Stimulated activated CD4-positive, alpha-beta T cell treated with anti-CD3 and anti-CD28 coated beads, Interleukin-1b, Interleukin-23, amount 100 ng/mL, for 24 hours (primary cell): ENCODE measurements at places on chromosomes 12 and 14.

DNA sequence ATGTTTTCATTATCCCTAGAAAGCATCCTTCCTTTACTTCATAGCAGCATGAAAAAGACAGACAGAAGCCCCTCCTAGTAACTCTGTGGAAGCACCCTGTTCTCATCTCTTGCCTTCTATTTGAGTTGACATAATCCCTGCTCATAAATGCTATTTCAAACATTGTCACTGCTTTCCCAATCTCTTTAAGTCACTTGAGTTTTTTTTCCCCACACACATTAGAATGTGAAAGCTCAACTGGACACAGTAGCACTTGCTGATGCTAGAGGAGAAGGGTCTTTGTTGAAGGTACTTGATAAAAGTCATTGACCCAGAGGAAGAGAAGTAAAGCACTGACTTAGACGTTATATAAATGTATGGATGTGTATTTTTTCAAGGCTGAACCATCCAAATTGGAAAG, 3.0 kb downstream of the E2F7 start:
- DNase-seq = no peak

DNA sequence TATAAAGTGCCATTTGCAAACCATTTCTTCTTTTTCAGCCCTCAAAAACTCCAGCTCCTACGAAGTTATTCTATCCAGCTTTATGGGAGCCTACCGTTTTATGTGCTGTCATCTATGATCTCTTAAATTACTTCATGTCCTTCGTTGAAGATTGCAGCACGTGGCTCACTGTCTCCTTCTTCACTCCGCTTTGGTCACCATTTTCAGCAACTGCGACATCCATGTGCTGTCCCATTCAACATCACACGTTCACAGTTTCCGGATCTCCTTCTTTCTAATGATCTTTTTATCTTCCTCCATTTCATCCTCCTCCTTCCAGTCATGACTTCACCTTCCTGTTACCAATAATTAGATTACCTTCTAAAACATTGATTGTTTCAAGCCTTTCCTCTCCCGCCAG, 143.3 kb upstream of the KRAS start:
- DNase-seq = no peak

- no peak for DNase-seq
These were observed 399.2 kb downstream of the IPO8 start for GRCh38 chr12:30296486-30296885.

GRCh38 chr14:91170504-91171121, 56.7 kb downstream of the DGLUCY start:
- no peak for DNase-seq

- DNase-seq = no peak
These were observed 20.5 kb upstream of the GPR132 start for GRCh38 chr14:105085766-105086165.

- DNase-seq = peak; percentile 3
These were observed 55.2 kb upstream of the CERS5 start for GRCh38 chr12:50222275-50222783.

DNA sequence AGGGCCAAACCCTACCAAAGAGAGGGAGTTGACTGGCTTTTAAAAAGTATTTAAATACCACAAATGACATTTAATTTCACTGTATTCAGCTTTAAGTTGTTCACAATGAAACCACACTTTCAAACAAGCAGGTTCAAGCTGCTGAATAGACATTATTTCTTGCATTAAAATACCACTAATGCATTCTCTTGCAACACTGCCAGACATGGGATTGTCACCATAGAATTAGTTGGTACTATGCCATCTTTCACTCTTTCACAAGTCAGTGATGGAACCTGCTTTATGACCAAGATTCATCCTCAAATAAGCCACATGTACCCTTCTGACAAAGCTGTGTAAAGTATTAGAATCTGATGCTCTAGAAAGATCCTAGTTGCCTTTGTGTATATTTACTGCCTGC, 239.4 kb downstream of the PAWR start:
- no peak for DNase-seq

DNA sequence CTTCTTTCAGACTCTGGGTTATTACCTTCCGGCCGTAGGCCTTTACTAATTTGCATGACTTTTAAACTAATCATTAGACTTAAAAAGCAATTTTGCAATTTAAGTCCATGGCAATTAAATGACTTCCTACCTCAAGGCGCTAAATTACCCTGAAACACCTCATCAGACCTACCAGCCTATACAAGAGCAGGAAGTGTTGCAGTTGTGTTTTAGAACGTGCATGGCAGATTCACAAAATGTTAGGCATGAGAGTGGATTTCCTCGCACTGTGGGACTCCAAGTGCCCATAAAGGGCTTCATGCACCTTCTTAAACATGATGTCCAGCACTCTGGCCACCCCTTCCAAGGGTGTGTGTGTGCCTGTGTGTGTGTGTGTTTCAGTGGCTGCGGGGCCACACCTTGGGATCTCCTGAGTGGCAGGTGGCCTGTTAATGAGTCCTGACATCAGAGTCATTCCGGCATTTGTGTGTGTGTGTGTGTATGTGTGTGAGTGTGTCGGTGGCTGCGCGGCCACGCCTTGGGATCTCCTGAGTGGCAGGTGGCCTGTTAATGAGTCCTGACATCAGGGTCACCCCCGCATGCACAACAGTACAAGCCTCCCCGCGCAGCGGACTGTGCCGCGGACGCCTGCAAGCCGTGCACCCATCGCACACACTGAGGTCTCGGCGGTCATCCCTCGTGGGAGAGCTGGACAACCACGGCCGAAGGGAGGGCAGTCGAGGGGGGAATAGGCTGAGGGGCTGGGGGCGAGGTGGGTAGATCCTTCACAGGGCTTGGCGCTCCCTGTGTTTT, 900 bp downstream of the C2CD5 start:
- DNase-seq = no peak

DNA sequence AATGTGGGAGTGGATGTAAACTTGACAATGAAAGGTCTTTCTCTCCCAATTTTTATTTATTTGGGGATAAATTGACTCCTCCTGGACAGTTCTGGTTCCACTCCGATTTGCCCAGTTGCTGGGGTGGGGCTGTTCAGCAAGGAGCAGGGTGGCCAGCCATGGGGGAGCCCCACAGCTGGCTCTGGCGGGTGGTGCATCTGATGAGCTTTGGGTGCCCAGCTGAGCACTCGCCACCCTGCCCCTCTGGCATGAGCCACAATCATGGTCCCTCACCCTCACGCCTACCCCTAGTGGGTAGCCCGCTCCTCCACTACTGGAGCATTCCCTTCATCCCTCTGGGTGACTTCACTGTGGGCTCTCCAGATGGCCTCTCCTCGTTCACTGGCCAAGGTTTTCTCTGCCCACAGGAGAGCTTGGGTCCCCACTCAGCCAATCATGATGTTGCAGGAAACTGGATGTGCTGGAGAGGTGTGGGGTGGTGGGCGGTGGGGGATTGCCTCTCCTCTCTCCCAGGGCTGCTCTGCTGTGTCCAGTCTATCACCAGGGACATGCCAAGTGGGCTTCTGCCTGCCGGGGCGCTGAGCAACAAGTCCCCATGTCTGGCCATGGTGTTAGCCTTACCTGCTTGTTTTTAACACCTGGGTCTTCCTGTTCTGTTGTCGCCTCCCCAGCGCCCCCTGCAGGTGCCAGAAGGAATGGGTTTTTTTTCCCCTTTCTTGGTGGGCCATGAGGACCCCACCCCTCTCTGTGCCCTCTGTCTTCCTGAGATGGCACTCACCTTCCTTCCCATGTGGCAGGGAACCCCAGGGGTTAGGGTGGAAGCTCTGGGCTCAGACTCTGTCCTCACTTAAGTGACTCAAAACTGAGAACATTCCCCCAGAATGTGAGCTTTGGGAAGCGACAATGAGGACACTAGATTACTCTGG, 3.4 kb downstream of the CYP46A1 start:
- no peak for DNase-seq

DNA sequence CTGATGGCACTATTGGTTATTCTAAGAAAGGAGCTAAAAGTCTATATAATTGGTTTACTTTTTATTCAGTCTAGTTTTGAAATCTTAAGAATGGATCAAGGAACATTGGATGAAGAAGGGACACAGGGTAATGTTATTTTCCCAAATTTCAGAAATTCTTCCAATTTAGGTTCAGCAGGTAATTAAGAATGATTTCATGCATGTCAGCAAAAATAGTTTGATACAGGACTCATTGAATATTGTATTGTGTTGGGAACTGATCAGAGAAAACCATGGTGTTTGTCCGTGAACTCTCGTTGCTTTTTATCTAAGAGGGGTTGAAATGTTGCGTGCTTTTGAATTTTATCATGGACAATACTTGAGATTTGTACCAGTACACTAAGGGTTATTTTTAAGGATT, 58.6 kb downstream of the PDE3A start:
- DNase-seq = no peak

- DNase-seq = no peak
These were observed 44.2 kb downstream of the TTC8 start for GRCh38 chr14:88868558-88869159.

- no peak for DNase-seq
These were observed 44.4 kb upstream of the PPP2R5C start for GRCh38 chr14:101716956-101717662.

DNA sequence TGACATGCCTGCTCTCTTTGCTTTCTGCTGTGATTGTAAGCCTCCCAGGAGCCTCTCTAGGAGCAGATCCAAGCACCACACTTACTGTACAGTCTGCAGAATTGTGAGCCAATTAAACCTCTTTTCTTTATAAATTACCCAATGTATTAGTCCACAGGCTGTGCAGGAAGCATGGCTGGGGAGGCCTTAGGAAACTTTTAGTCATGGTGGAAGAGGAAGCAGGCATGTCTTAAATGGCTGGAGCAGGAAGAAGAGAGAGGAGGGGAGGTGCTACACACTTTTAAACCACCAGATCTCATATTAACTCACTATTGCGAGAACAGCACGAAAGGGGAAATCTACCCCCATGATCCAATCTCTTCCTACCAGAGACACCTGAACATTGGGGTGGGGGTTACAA, 108.9 kb downstream of the DERA start:
- DNase-seq = no peak

GRCh38 chr12:105995961-105996431, 142.8 kb downstream of the NUAK1 start:
- no peak for DNase-seq

GRCh38 chr14:105326891-105327694, 12.5 kb downstream of the PACS2 start:
- no peak for DNase-seq

- no peak for DNase-seq
These were observed 26.1 kb downstream of the NRXN3 start for GRCh38 chr14:78196323-78196722.

- no peak for DNase-seq
These were observed 30.5 kb downstream of the JAG2 start for GRCh38 chr14:105138021-105138541.

DNA sequence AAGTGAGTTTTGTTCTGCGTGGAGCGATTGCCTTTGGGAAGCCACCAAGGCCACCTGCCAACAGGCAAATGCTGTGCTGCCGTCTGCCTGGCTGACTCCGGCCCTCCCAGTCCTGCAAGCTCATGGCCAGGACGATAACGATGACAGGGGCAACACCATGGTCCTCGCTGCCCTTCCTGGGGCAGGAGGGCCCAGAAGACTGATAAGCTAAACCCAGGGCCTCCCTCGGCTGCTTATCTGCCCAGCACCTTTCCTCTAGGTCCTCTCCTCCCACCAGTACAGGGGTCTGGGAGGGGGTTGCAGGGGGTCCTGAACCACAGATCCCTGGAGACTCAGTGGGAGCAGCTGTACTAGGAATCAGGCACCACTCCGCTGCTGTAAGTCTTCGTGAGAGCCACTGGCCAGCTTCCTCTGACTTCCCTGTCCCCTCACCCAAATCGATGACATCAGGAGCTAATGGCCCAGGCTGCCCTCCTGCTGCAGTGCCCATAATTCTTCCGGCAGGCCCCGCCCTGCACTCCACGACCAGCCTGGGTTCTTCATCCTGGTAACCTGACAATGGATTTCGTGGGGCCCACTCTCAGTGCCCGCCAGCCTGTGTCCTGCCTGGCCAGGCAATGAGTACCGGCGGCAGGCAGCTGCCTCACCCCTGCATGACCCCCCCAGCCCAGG, 5.1 kb downstream of the ANKRD9 start:
- DNase-seq = no peak

- DNase-seq = no peak
These were observed 885 bp upstream of the HOXC10 start for GRCh38 chr12:53983950-53984572.

- DNase-seq = no peak
These were observed 111.5 kb downstream of the PAX9 start for GRCh38 chr14:36773136-36773540.

- DNase-seq = no peak
These were observed 148.9 kb downstream of the PPM1H start for GRCh38 chr12:62785941-62786559.

GRCh38 chr12:68977335-68977734, 44.4 kb upstream of the CPM start:
- DNase-seq = no peak

- no peak for DNase-seq
These were observed 74.2 kb upstream of the MBIP start for GRCh38 chr14:36394593-36394992.

DNA sequence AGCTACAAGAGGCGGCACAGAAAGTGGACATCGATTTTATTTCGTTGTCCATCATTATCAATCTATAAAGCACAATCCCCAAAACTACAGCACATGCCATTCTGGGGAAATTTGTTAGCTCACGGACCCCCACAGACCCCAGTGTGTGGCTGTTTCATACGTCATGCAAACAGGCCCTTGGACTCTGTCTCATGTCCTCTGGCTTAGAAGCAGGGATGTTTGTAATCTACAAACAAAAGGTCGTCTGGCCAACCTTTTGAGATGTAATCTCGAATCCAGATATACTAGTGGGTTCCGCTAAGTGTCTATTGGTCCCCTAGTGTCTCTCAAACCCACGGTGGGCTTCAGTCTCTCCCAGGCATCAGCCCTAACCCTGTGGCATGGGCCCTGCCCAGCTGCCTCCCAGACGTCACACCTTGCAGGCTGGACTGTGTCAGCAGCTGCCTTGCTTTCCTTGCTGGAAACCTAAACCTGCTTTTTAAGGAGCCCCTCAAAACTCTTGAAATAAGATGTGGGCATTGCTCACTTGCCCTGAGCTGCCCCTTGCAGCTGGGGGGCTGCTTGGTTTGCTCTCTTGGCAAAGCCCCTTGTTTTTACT, 220.8 kb downstream of the ZFP36L1 start:
- DNase-seq = no peak

DNA sequence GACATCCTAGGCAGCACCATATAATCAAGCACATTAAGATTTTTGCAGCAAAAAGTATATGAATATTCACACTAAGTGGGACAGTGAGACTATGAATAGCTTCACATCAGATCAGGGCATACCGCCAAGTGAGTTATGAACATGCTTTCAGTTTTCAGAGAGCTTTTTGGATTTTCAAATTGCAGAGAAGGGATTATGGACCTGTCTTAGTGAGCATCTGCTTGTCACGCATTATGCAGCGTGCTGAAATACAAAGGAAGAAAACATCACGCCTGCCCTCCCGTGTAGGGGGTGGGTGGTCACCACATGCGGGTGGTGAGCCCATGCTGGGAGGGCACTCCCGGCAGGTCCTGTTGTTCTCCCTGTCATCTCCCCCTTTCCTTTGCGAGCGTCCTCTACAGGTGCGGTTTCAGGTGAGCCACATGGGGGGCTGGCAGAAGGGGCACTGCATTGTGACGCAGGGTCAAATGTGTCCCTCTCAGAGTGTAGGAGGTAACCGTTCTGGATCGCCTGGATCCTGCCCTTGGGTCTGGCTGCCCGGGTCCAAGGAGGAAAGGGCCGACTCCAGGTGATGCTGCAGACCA, 42.6 kb downstream of the TRAF3 start:
- no peak for DNase-seq
